Hematopoietic multipotent progenitor cell treated with erythropoietin and hydrocortisone succinate and interleukin-3 and kit ligand, for 17 days (in vitro differentiated cells): ENCODE measurements at places on chromosomes 11 and 22.

- no peak for DNase-seq
These were observed 21.9 kb upstream of the RTL6 start for GRCh38 chr22:44519886-44520285.

GRCh38 chr11:20601221-20601914 lies 2.0 kb downstream of the SLC6A5 start:
- no peak for DNase-seq

GRCh38 chr11:115501502-115501892 lies 2.7 kb downstream of the CADM1 start:
- DNase-seq: no peak

DNA sequence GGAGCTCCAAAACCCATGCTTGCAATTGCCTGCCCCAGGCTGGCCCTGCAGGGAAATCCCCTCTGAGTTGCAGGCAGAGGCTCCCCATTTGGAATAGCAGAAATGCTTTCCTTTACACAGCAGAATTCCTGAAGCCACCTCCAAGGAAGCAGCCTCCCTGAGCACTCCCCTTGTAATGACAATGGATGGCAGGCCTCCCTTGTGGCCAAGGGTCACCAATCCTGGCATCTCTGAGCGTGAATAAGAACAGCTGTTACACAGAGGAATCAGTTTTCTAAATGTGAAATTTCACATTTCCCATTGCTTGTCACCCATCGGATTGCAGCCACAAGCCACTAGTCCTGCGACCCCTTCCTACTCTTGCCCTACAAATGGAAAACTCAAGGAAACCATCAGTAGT lies 107.6 kb downstream of the GALNT18 start:
- DNase-seq: no peak

DNA sequence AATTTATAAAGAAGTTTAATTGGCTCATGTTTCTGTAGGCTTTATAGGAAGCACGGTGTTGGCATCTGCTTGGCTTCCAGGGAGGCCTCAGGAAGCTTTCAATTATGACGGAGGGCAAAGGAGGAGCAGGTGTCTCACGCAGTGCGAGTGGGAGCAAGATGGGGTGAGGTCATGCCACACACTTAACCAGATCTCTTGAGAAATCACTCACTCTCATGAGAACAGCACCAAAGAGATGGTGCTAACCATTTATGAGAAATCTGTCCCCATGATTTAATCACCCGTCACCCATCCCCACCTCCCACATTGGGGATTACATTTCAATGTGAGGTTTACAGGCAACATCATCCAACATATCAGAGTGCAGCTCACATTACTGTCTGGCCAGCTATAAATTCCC lies 103.5 kb downstream of the ARHGAP8 start:
- no peak for DNase-seq

DNA sequence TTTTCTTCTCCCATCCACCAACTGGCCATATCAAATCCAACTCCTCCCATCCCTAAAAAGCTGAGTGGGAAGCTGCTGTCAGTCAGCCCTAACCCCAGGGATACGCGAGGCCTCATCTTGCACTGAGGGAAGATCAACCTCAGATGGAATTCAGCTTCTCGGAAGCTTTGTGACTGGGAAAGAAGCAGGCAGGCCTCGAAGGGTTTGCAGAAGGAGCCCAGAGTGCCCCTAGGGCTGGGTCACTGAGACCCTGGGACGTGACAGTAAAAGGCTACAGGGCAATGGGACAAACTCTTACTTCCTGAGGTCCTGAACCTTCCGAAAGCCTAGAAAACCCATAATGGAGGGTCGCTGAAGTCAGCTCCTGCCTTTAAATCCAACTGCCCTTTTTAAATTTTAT lies 34.4 kb upstream of the NNMT start:
- no peak for DNase-seq

- DNase-seq: no peak
These were observed 6.1 kb upstream of the TMEM135 start for GRCh38 chr11:87031433-87032170.

GRCh38 chr22:23305922-23306374 lies 125.6 kb downstream of the BCR start:
- DNase-seq: no peak

DNA sequence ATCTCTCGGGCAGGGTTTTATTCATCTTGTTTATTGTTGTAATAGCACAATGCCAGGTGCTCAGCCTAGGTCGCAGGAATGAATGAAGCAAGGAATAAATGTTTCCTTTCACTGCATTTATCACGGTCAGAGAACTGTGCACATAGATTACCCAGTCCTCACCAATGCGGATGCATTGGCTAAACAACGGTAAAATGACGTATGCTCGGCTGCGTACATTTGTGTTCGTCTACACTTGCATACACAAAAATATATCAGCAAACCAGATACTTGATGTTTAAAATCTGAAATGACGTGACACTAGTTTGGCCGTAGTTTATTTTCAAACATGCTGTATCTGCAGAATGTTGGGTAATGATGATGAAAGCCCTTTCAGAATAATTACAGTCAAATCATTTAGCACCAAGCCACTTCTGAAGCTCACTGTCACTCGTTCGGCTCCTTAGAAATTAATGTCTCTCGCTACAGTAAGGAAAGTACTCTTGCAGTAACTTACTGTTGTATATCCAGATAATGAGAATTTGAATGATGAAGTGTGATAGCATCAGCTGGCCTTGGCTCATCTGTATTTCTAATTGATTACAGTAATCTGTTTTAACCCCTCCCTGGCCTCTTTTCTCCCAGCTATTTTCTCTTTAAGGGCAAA lies 268.9 kb downstream of the LRRC4C start:
- no peak for DNase-seq

DNA sequence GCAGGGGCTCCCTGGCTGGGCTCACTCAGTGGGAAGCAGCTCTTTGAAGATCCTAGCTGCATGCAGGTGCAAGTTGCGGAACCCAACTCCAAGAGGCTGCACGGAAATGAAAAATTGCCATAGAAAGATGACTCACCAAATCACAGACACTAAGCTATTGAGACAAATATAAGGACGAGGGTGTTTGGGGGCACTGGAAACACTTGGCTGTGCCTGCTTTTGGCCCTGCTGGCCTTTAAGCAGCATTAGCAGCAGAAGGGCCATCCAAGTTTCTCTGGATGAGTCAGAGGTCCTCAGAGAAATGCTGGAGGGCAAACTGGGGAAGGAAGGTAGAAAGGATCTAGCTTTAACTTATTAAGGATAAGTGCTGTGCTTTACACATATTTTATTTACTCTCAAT lies 282.3 kb downstream of the KIRREL3 start:
- DNase-seq: no peak

DNA sequence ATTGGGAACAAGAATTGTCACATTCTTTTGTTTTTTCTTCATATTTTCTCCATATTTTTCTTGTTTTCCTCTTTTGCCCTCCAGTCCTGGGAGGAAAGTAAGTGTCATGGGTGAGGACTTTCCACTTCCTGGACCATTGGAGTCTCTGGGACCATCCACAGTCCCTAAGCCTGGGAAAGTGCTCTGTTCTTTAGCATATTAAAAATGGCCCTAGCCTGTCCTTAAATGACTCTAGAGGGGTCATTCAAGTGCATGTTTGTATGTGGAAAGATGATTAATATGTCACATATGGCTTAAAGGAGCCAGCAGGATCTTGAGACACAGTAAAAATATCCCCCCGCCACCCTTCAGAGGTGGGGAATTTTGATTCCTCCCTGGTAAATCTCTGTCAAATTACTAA lies 20.1 kb upstream of the SCGB1D1 start:
- no peak for DNase-seq

DNA sequence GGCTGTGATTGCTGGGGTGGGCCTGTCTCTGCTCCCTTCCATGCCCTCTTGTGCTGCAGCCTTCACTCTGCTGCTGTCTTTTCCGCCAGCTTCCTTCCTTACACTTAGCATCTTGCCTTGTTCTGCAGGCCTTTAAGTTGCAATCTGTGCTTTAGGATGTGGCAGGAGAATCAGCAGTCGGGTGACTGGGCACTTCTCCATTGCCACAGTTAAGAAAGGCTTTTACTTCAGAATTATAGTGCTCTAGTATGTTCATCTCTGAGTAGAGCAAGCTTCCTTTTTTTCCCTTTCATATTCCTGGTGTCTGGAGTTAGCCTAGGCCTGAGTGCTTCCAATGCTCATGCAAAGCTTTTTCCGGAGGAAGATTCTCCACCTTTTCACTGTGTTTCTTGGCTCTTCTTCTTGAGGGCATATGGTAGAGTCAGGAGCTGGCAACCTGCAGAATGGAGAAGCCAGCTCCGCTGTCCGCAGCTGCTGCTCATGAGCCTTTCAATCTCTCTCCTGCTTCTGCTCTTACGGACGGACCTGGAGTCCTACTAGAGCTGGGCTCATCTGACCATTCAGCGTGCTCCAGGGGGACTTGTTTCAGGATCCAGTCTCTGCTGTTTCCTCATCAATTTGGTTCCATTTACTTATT lies 20.2 kb downstream of the PPP6R2 start:
- no peak for DNase-seq

DNA sequence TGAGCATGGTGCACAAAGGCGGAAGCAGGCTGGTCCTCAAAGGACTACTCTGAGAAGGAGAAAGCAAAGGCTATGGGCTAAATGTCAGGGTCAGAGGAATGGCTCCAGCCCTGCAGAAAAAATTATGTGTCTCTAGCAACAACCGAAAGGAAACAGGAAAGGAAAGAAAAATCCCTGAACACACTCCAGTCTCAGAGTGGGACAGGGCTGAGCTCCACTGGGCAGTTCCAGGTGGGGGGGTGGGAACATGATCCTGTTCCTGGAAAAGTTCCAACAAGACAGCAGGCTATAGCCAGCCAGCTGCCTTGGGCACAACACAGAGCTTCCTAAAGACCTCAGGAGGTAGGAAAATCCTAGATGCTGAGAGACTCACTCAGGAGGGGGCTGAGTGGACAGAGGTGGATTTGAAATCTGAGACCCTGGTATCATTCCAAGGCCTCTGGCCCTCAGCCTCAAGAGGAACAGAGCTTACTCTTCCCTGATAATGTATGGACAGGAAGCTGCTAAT lies 1088.2 kb downstream of the TBC1D22A start:
- no peak for DNase-seq

- DNase-seq: no peak
These were observed 132.4 kb upstream of the ZC3H12C start for GRCh38 chr11:109960831-109961230.

DNA sequence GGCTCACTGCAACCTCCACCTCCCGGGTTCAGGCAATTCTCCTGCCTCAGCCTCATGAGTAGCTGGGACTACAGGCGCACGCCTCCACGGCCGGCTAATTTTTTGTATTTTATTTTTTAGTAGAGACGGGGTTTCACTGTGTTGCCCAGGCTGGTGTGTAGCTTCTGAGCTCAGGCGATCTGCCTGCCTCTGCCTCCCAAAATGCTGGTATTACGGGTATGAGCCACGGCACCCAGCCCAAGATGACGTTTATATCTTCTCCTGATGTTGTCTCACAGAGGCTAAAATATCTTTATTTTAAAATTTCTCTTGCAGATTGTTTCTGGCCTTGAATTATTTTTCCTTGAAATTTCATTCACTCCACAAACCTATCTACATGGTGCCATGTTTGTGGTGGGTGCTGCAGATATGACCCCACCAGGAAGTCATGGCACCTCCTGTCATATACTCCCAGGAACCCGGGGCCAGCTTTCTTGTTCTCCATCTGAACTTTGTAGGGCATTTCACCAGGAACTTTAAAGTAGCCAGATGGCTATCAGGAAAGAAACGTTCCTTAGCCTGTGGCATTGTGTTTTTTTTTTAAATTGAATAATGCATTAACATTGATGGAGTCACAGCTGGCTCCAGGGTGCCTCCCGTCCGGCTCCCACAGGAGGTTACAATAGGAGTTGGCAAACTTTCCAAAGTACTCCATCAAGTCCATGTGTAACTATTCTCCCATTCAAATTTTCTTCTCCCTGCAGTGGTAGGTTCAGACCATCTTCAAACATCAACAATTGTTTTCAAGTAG lies 42.0 kb upstream of the LIPT2 start:
- DNase-seq: no peak

GRCh38 chr11:16367252-16367651 lies 10.9 kb upstream of the SOX6 start:
- DNase-seq: no peak

GRCh38 chr22:27723158-27723557 lies 78.4 kb downstream of the MN1 start:
- no peak for DNase-seq

DNA sequence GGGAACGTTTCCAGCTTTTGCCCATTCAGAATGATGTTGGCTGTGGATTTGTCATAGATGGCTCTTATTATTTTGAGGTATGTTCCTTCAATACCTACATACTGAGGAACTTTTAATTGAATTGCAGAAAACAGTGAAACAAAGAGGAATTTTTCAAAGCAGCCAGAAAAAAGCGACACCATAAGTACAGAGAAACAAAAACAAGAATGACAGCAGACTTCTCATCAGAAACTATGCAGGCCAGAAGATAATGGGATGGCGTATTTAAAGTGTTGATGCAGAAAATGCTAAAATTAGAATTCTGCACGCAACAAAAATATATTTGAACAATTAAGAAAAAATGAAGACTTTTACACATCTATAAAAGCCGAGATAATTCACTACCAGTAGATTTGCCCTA lies 95.4 kb upstream of the TIMP3 start:
- DNase-seq: no peak

DNA sequence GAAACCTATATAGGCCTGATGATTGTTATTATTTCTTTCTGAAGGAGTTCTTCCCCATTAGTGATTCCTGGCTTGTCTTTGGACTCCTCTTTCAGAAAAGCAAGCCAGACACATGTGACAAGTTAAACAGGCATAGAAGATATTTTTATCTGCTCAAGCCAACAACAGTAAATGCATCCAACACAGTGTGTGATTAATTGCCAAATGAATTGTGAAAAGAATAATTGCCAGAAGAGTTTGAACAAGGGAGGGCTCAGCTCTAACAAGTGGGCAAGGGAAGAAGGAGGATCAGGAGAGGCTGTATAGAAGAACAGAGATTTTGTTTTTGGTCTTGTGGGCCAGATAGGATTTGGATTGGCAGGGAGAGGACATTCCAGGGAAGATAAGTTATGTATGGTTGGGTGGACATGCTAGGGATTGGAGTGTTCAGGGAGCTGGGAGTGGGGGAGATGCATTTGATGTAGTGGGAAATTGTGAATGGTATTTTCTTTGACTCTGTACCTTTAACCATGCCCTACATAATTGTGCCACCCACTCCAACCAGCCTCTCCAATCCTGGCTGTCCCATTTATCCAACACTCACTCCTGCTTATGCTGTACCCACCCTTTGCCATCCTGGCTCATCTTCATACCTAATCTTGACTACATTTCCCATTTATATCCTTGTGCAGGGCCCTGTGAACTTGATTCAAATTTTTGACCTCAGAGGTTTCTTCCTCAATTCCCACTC lies 172.8 kb downstream of the RRAS2 start:
- DNase-seq: no peak

DNA sequence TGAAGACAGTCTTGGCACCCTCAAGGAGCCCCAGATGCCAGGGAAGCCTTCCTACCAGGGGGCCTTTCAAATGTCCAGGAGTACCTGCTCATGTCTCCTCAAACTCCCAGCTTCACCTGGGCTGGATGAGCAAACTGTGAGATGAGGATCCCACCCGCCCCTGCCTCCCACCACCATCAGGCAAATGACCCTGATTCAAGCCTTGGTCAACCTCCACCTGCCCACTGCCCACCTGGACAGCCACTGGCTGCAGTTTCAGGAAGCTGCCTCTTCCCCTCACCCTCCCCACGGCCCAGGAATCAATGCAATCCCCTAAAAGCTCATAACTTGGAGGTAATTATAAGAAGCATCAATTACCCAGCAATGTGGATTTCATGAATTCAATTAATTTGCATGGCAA lies 122.7 kb downstream of the BUD13 start:
- DNase-seq: no peak
